Fibroblast of skin of left biceps (primary cell): ENCODE measurements at places on chromosomes 4 and X.
A peak's percentile ranks its signal among the peaks of the same experiment; 100 is the strongest.

GRCh38 chr4:74456056-74456744 lies 11.3 kb downstream of the AREG start:
- DNase-seq: no peak

GRCh38 chrX:132956421-132957210 lies 1.8 kb downstream of the HS6ST2 start:
- no peak for DNase-seq

GRCh38 chr4:188986271-188986689 lies 847.0 kb downstream of the TRIML1 start:
- peak; percentile 75 for DNase-seq

- no peak for DNase-seq
These were observed 41.8 kb upstream of the WDR1 start for GRCh38 chr4:10158333-10158942.

DNA sequence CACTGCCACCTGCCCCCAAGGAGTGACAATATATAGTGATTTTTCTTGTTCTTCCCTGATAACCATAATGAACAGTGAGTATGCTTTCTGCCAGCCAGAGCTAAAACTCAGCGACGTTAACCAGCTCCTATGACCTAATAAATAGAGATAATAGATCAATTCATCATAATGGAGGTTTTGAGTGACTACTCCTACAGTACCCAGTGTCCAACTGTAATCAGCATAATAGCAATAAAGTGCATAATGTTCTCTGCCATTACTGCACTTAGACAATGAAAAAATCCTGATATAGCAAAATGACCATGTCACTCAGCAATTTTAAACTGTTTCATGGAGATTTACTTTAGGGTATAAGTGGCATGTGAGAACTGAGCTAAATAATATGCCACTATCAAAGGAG lies 20.7 kb upstream of the TXLNG start:
- DNase-seq: no peak

- DNase-seq: no peak
These were observed 7.0 kb upstream of the HAUS7 start for GRCh38 chrX:153477364-153477857.

DNA sequence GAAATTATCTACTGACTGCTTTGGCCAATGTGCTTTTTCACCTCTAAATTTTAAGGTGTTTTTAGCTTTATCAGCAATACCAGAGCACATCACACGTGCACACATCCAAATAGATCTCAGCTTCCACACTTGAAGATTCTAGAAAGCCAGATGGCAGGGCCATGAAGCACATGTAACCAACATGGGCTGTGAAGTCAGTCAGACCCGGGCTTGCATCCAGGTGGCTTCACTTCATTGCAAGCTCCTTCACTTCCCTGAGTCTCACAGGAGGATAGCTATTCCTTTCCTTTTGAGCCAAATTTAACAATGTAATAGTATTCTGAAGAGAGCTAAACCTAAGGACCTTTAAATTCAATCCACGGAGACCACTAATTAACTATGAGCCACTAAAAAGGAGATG lies 86.5 kb downstream of the SH3RF1 start:
- DNase-seq: no peak

- no peak for DNase-seq
These were observed 23.5 kb upstream of the NFKB1 start for GRCh38 chr4:102477657-102478056.

GRCh38 chr4:140239311-140239710 lies 85.3 kb upstream of the MAML3 start:
- no peak for DNase-seq

GRCh38 chr4:26916195-26916594 lies 55.6 kb downstream of the STIM2 start:
- DNase-seq: no peak

GRCh38 chr4:42641161-42641560 lies 15.7 kb downstream of the ATP8A1 start:
- no peak for DNase-seq

DNA sequence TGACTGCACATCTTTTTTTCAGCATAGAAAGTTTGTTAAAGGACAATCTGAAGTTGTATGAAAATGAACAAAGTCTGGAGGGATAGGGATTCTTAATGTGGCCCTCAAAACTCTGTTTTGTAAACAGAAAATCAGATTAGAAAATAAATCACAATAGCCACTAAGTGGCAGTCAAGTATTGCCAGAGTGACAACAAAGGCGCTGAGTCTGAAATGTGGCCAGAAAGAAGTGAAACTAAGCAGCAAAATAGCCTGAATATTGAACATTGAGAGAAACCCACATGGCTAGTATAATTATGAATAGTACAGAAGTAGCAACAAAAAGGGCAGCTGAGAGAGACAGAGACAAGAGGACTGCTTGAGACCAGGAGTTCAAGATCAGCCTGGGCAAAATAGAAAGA lies 81.1 kb upstream of the CT45A1 start:
- DNase-seq: no peak

GRCh38 chr4:159142241-159142640 lies 39.4 kb downstream of the RAPGEF2 start:
- DNase-seq: peak; percentile 21

- peak; percentile 12 for DNase-seq
These were observed 133.9 kb downstream of the EGF start for GRCh38 chr4:110046588-110047049.

- no peak for DNase-seq
These were observed 499.5 kb downstream of the SPOCK3 start for GRCh38 chr4:166734797-166735196.

GRCh38 chr4:3812211-3812934 lies 46.2 kb downstream of the ADRA2C start:
- DNase-seq: no peak

GRCh38 chr4:78799551-78800495 lies 23.7 kb downstream of the BMP2K start:
- DNase-seq: no peak

DNA sequence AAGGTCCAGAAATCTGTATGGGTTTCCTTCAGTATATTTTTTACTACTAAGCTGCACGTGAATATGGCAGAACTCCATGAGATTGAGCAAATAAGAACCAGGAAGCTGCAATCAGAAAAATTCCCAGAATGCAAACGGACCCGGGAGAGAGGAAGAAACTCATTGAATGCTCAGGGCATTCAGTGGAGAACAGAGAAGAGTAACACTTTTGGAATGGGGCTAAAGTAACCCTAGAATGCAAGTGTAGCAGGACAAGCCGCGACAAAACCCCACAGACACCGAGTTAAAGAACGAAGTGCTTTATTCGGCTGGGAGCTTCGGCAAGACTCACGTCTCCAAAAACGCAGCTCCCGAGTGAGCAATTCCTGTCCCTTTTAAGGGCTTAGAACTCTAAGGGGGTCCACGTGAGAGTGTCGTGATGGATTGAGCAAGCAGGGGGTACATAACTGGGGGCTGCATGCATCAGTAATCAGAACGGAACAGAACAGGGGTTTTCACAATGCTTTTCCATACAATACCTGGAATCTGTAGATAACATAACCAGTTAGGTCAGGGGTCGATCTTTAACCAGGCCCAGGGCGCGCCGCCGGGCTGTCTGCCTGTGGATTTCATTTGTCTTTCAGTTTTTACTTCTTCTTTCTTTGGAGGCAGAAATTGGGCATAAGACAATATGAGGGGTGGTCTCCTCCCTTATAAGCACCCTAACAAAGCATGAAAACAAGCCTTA lies 56.4 kb downstream of the RAB28 start:
- DNase-seq: no peak

- DNase-seq: no peak
These were observed 6.7 kb upstream of the WFS1 start for GRCh38 chr4:6262847-6263487.

DNA sequence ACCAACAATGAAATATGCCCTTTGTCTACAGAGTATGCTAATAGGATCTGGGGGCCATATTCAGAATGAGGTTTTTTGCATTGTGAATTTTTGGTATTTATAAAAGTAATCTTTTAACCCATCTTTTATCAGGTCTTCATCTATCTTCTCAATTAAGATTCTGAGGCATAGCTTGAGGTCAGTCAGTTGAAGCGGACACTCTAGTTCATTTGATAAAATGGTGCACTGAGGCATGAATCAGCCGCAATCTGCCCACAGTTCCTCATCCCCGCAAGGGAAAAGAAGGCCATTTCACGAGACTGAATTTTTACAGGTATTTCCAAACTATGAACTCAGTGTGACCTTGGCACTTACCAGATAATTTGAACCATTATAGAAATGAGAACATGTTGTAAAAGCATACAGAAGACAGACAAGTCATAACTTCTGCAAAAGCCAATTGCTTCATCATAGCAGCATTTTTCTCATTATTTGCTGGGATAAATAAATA lies 19.3 kb upstream of the VCX2 start:
- no peak for DNase-seq

DNA sequence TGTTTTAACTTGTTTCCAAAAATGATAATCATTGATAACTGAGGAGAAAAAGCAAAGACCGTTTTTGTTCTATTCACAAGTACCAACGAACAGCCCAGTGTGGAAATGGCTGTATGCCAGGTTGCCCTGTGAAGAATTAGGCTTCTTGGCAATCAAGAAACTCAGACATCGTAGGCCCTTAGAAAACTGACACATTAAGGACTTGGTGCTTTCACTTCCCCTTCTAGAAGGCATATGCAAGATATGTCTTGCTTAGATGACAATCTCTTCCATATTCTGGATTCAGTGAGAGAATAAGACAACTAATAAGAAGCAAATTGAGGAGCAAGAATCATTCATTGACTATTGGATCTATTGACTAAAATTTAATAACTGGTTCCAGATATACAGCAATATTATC lies 56.6 kb downstream of the ANAPC10 start:
- DNase-seq: no peak

- no peak for DNase-seq
These were observed 120.0 kb downstream of the PDLIM5 start for GRCh38 chr4:94571715-94572114.

DNA sequence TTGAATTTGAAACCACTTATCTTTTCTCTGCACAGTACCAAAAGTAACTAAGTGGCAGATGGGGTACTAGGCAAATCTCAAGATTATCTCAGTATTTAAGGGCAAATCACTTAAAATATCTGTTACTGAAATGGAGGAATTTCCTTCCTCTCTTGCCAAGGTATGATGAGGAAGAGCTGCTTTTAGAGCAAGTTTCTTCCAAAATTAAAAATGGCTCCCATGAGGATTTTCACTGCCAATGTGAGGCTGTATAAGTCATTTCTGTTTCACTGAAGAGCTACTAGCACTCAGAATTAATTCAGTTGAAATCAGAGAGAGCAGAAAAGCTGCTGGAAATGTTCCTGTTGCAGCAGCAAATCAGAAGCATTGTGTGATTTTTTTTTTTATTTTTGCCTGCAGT lies 43.4 kb downstream of the GABRB1 start:
- no peak for DNase-seq

DNA sequence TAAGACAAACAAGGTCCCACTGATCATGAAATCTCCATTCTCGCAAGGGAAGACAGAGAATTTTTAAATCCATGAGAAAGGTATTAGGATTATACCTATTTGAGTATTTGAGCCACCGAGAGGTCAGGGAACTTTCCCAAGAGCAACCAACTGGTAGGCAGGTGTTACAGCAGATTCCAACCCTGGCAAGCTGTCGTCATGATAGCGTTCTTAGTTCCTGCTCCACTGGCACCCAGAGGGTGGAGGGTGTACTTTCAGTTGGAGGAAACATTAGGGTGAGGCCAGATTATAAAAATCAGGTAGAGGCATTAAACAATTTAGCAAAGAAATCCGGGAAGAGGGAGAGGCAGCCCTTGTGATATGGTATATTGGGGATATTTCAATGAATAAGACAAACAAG lies 23.3 kb downstream of the COQ2 start:
- no peak for DNase-seq

- DNase-seq: peak; percentile 12
These were observed 53.0 kb upstream of the RPS6KA6 start for GRCh38 chrX:84240848-84241565.

DNA sequence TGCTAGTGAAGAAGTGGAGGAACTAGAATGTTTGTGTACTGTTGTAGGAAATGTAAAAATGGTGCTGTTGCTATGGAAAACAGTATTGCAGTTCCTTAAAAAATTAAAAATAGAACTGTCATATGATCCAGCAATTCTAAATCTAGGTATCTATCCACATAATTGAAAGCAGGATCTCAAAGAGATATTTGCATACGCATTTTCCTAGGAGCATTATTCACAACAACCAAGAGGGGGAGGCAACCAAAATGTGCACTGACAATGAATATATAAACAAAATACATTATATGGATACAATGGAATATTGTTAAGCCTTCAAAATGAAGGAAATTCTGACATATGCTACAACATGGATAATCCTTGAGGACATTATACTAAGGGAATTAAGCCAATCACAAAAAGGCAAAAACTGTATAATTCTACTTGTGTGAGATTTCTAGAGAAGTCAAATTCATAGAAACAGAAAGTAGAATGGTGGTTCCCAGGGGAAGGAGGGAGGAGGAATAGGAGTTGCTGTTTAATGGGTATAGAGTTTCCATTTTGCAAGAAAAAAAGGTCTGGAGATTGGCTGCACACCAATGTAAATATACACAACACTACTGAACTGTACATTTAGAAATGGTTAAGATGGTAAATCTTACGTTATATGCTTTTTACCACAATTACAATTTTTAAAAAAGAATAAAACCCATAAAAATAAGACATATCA lies 35.6 kb upstream of the KCNE5 start:
- no peak for DNase-seq

DNA sequence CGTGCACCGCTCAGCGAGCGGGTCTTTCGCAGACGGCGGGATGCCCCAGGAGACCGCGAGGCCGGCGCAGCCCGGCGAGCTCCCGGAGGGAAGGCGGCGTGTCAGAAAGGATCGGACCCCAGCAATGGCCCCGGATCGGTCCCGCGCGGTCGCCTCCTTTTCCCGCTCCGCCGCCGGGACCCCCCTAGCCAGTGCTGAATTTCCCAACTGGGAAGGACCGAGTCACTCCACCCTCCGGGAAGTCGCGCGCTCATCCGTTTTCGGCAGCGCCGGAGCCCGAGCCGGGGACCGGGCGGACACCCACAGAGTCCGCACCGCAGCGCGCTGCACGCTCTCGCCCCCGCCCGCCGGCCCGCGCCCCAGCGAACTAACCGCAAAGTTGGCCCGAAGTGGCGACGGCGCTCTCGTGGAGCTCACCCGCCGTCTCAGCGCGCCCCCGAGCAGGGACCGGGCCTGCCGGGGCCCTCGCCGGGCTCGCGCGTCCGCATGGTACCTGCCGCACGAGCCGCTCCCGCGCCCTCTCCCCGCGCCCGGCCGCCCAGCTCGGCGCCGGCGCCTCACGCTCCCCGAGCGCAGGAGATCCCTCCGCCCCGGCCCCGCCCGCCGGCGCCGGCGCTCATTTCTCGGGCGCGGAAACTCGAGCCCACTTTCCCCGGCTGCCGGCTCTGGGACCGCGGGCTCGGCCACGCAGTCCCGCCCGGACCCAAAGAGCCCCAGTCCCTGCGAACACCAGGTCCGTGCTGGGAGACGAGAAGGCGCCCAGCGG lies at the start of gene FAT1:
FAT1 (minus strand) TSS at position 565 of the 766 bp plus-strand sequence. CDS start 14,029 bp downstream, outside the sequence.
- DNase-seq: peak; percentile 70

DNA sequence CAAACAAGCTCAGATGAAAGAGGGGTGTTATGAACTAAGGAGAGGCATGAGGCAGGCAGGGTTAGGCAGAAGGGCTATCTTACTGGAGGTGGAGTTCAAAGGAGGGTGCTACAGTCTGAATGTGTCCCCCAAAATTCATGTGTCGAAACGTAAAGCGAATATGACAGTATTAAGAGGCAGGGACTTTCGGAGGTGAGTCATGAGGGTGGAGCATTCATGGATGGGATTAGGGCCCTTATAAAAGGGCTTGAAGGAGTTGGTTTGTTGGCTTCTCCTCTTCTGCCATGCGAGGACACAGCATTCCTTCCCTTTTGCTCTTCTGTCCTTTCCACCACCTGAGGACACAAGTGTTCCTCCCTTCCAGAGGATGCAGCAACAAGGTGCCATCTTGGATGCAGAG lies 22.9 kb downstream of the APLN start:
- no peak for DNase-seq

- peak; percentile 84 for DNase-seq
These were observed 107.5 kb upstream of the ACSL4 start for GRCh38 chrX:109840585-109840984.
